ENCODE measurements at places on chromosomes 3 and 15. TPM values are rescaled to one million over a fixed set of nuclear protein-coding genes. Genes with fewer than 3 reads are reported as not detected.

Gene GPR62
- polyA plus RNA-seq: 0.15 TPM

Gene GOLGA8Q
- 1.2 TPM for polyA plus RNA-seq

Gene PLSCR5
- polyA plus RNA-seq: not detected

Gene PXYLP1
- 6.5 TPM for polyA plus RNA-seq

Gene GOLGA6D
- polyA plus RNA-seq: not detected

Gene MNS1
- polyA plus RNA-seq: 3.4 TPM

Gene MON1A
- polyA plus RNA-seq: 2.8 TPM

Gene IL5RA
- polyA plus RNA-seq: 0.63 TPM

Gene FGF12
- polyA plus RNA-seq: 4.0 TPM

Gene ZNF80
- polyA plus RNA-seq: not detected

Gene VEPH1
- 1.3 TPM for polyA plus RNA-seq

Gene SKOR1
- 0.67 TPM for polyA plus RNA-seq

Gene SOX14
- polyA plus RNA-seq: not detected

Gene CCR9
- not detected for polyA plus RNA-seq

Gene MESP2
- not detected for polyA plus RNA-seq

Gene CHL1
- polyA plus RNA-seq: 28.2 TPM

Gene CDCP1
- polyA plus RNA-seq: 1.4 TPM
